ENCODE measurements at places on chromosomes 3 and 15. TPM values are rescaled to one million over a fixed set of nuclear protein-coding genes. Genes with fewer than 3 reads are reported as not detected.

The TRPC1 gene
- total RNA-seq = 1.9 TPM

The SLC28A2 gene
- not detected for total RNA-seq

The GOLGA6L4 gene
- total RNA-seq = 0.16 TPM

- no peaks in the 10 kb centered on the region for H3K36me3 ChIP-seq
- H3K4me1 ChIP-seq = peaks cover 23% of the 10 kb centered on the region
- no peak for DNase-seq
- H3K27me3 ChIP-seq = no peaks in the 10 kb centered on the region
- no peak overlapping the region for H3K4me3 ChIP-seq
Observed at GRCh38 chr15:57540211-57540610, 51.5 kb upstream of the MYZAP start.

DNA sequence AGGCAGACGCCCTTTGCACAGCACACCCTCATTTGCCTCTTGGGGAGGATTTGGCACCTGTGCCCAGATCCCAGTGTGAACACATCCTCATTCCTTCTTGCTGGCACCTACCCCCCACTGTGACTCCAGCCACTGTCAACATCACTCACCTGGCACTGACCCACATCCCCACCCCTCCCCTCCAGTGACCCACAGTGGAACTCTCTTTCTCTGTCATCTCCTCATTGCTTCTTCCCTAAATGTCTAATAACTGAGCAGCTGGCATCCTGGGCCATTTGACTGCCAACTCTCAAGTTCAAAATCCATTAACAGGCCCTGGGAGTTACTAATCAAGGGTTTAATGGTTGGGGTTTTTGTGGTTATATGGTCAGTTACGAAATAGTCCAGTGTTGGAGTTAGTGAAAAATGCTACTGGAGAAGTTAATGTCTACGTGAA is 14.4 kb downstream of the SNAPC5 start:
- H3K36me3 ChIP-seq = peaks cover 37% of the 10 kb centered on the region
- no peaks in the 10 kb centered on the region for H3K27me3 ChIP-seq
- H3K4me1 ChIP-seq = 0 out of 2 replicates have a peak, but pooled peaks cover 4% of the 10 kb centered on the region
- no peak for DNase-seq
- H3K4me3 ChIP-seq = no peak overlapping the region
- H3K27ac ChIP-seq = no peak overlapping the region

The ATP10A gene
- total RNA-seq = 18.1 TPM

All from SJSA1 (cell line).